ENCODE measurements at places on chromosomes 12 and 14.

- no peak for DNase-seq
Observed at GRCh38 chr12:54425702-54426101, 6.6 kb upstream of the ITGA5 start.

DNA sequence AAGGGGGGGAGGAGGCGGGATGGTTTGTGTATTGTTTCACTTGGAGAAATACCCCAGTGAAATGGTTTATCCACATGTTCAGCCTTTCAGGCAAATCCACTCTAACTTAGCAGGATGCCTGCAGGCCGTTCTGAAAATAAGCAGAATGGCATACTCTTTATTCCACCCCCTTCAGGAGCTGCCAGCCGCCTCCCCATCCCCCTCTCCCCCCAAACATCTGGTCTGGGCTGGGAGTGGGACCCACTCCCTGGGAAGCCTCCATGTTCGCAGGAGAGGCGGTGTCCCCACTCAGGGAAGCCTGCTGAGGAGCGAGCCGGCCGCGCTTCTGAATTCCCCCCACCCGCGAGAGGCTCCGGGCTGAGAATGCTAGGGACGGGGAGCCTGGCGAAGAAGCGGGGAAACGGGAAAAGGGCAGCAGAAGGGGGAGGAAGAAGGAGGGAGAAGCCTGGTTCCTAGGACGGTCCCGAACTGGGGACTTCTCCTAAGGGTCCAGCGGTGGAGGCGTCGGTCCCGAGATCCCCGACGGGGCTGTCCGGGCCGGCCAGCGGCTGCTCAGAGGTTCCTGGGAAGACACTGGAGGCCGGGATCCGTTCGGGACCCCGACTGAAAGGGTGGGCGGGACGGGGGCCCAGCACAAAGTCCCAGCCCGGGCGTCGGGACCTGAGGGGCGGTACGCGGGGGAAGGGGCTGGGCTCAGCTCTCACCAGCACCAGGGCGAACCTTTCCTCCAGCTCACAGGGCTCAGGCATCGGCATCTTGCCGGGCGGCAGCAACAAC, 666 bp downstream of the FMNL3 start:
- DNase-seq, result no peak

GRCh38 chr12:84763107-84763506, 149.5 kb downstream of the SLC6A15 start:
- DNase-seq, result no peak

GRCh38 chr14:104924421-104925213, at the start of gene PLD4:
Gene PLD4, plus strand, starts transcription at chr14:104924879. Its CDS starts 2,262 bp downstream, at chr14:104927141.
- DNase-seq, result no peak

GRCh38 chr14:94451091-94451771, 1.4 kb downstream of the SERPINA11 start:
- DNase-seq, result no peak

- no peak for DNase-seq
Observed at GRCh38 chr12:131063413-131063812, 109.7 kb downstream of the ADGRD1 start.

- no peak for DNase-seq
Observed at GRCh38 chr12:10501030-10501429, 4.7 kb upstream of the EIF2S3B start.

DNA sequence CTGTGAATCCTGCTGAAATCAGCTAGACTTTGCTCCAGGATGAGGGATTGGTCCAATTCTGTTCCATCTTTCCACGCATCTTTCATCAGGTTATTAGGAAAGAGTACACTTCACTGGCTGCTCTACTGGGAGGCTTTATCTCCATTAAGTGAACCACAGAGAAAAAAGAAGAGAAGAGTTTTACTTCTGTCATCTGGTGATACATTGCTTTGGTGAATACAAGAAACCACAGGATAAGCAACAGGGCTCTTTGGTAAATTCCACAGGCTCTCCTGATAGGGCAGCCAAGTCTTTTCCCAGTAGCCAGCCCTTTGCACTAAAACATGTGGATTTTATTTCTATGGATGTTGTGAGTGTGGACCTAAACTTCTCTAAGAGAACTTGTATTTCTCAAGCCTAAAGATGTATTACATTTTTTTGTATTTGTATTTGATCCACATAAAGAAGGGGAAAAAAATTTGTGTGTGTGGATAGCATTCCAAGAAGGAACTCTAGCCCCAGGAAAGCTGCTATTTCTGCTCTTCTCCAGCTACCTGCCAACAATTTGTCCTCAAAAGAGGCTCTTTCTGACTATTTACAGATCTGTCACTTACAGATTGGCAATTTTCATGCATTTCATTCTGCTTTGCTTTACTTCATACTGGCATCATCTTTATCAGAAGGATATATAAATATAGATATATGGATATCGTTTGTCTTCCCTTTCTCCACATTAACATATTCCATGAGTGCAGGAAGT, 1117.6 kb upstream of the TMEM132C start:
- no peak for DNase-seq

DNA sequence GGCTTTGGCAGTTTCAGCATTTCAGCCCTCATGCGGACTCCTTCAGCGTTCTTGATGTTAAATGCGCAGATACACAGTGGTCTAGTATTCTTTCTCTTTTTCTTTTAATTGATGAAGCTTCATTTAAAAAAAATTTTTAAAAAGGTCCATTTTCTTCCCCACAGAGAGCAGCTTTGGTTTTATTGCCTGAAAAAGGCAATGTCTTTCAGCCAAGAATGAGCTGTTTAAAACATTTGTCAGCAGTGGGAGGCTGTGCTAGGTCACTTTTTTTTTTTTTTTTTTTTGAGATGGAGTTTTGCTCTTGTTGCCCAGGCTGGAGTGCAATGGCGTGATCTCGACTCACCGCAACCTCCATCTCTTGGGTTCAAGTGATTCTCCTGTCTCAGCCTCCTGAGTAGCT, 13.5 kb downstream of the KMT5A start:
- DNase-seq, result no peak

DNA sequence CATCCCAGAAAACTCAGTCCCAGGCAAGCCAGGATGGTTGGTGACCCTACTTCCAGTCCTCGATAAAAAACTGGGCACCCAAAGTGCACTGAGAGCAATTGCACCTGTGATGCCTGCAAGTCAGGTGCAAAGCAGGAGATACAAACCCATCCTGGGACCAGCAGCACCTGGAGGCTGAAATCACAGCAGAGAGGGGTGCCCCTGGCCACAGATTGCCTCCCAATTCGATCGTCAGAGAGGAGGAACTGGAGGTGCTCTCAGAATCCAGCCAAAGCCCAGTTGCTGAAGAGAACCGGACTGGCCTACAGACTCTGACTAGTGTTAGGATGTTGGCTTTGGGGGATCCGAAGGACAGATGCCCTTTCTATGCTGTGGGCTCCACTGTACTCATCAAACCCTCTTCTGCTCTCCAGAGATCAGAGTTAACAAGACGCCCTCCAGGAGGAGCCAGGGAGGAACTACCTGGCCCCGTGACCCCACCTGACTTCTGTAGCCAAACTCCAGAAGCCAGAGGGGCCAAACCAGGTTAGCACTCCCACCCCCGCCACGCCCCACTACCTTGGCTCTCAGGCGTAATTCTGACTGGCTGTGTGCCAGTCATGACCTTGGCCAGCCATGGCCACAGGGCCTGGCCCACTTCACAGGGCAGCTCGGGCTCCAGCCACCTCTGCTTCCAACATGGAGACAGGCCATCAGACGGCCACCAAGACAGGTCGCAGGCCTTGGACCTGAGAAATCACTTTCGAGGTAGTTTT, 284.5 kb upstream of the RTL1 start:
- DNase-seq, result no peak

DNA sequence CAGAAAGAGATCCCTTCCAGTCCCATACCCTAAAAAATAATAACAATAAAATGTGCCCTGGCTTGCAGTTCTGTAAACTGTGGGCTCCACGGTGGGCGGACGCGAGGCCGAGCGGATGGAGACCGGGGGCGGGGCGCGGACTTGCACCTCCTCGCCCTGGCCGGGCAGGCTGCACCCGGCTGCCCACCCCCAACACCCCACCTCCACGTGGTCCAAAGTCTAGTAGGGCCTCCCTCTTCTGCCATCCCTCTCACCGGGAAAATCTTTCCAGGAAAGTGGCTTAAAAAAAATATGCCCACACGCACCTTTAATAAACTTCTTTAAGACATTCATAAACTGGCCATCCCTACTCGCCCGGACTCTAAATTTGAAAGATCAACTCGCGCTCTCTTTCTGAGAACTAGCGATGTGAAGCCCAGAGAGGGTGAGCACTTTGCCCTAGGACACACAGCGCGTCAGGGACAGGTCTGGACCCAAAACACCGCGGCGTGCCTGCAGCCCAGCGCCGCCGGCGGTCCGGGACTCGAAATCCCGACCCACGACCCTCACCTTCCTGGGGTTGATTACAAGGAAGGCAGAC, 1.9 kb upstream of the BCL11B start:
- peak; percentile 61 for DNase-seq

DNA sequence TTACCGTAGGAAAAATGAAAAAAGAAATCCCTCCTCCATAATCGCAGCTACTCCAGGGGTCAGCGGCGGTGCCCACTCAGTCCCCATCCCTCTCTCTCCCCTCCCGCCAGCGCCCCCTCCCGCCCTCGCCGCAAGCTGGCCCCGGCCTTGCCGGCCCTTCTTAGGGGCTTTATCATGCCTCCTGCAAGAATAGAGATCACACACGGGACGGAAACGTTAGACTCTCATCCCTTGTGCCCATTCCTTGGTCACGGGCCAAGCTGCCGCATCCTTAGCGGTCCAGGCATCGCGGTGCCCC, 692 bp upstream of the COX14 start:
- DNase-seq, result no peak

GRCh38 chr12:44076871-44077270, 241.0 kb downstream of the TMEM117 start:
- DNase-seq, result no peak

GRCh38 chr12:64665514-64665913, 55.2 kb downstream of the RASSF3 start:
- no peak for DNase-seq

DNA sequence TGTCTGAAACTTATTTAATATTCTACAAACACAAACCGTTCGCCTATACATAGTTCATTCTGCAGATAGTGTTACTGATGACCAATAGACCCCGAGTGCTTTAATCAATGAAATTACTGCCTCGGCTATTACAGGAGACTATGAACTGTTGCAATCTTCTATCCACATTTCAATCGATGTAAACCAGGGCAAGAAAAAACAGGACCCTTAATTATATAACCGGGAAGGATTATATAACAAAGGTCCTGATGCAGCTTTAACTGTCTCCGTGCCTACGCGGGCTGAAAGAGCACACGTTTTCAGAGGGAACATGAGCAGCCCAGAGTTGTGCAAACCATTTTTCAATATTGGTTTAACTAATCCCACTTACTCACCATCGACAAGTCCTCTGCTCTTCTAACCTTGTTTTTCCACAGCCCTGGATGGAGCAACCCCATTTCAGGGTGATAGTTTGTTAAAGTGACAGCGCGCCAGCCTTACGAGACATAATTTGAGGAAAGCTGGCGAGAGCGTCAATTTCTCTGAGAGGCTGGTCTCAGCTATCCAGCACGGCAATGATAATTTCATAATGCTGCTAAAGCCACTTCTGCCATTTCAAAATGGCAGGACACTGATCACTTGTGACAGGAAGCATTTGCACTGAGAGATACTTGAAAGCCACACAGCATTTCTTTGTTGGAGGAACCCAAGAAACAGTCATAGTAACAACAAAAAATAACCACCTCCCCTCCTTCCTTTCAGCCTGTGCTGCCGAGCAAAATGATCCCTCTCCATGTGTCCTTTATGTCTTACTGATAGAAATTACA, 184.6 kb downstream of the FOXN3 start:
- DNase-seq, result no peak

- DNase-seq, result no peak
Observed at GRCh38 chr14:76951166-76951565, 77.3 kb downstream of the IRF2BPL start.

- DNase-seq, result peak; percentile 86
Observed at GRCh38 chr14:105481886-105482457, 4.7 kb upstream of the CRIP1 start.

DNA sequence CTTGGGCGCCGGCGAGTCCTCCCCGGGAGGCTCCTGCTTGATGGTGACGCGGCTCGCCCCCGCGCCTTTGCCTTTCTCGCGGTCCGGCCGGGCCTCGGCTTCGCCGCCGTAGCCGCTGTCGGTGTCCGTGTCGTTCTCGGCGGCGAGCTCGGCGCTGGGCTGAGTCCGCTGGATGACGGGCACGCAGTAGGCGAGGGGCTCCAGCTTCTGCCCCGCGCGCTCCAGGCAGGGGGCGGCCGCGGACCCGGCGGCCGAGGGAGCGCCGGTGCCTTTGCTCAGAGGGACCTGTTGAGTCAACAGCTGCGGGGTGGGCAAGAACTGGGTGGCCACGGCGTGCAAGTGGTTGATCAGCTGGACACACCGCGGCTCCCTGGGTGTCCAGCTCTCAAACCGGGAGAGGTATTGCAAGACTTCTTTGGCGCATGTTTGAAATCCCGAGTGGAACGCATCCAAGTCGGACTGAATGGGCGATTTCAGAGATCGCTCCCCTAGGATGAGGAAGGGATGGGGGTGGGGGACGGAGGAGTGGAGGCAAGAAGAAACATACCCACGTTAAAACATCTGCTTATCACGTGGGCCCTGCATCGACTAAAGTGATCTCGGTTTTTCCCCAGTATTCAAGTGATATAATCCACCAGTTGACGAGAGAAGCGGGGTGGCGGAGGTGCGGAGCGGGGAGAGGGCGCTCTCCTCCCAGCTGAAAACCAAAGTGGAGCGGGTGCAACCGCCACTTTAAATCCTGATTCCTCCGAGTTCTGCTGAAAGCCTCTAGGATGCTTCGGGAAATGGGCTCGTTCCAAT, 2.0 kb downstream of the BHLHE41 start:
- DNase-seq, result no peak

- no peak for DNase-seq
Observed at GRCh38 chr12:65740506-65740872, 83.8 kb upstream of the HMGA2 start.

- DNase-seq, result no peak
Observed at GRCh38 chr12:1424674-1425395, 169.5 kb downstream of the FBXL14 start.

- peak; percentile 26 for DNase-seq
Observed at GRCh38 chr12:107670999-107671643, 14.5 kb upstream of the PWP1 start.

DNA sequence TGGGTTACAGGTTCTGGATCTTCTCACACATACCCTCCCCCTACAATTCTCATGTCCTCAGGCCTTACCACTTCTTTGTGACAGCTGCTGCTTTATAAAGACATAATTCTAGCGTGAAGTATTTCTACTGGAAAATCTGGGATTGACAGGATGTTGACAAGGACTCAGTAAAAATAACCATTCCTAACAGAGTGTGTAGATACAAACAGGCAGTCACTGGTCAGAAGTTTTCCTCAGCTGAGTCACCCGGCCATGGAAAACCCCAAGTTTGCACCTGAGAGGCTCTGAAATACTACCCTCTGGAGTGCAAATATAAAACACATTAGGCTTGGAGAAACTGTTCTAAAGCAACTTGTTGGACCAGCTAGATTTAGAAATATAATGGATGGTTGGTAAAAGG, 54.4 kb downstream of the SPPL3 start:
- no peak for DNase-seq

All from stimulated activated CD8-positive, alpha-beta memory T cell treated with anti-CD3 and anti-CD28 coated beads, Interleukin-2, amount 100 ng/mL, for 48 hours (primary cell).